Activated CD4-positive, alpha-beta T cell treated with anti-CD3 and anti-CD28 coated beads for 36 hours (primary cell): ENCODE measurements at places on chromosomes 1 and 21. TPM values are rescaled to one million over a fixed set of nuclear protein-coding genes. Genes with fewer than 3 reads are reported as not detected.

- H3K4me1 ChIP-seq: no peaks in the 10 kb centered on the region
- no peak for DNase-seq
- H3K4me3 ChIP-seq: no peak overlapping the region
Measured at GRCh38 chr1:81834921-81835698, 34.4 kb downstream of the ADGRL2 start.

LCE1B gene
- not detected for total RNA-seq

DNA sequence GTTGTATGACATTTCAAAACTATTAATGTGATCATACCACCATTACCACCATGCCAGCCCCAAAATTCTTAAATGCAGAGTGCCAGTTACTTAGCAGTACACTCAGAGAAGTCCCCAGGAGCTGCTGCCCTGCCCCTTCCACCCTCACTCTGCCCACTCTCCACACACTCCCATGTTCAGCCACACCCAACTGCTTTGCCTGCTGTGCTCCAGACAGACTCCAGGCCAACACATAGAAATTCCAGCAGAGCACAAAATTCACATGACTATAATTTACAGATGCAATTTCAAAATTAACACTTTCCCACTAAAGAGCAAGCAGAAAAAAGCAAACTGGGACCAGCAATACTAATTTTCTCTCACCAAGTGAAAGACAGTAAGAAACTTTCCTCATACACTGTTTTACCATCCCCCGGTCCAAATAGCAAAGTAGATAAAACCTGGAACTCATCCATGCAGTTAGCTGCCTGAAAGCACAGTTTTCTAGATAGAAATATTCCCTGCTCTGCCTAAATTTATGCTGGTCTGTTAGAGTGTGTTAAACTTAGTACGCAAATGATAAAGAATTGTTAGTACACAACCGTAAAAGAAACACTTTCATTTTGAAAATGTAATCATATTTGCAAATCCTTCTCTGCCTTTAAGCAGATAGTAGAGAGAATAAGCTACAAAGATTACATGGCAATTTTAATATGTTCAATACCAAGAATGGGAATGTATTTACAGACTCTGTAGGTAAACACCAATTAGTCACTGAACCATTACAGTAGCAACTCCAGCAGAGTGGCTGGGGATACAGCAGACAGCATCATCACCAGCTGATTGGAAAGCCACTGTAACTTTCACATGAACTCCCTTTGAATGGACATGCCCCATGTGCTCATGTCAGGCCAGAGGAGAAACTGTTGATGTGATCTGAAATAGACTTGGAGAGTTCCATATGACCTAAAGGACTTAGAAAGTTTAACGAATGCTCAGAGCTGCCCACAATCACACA, 176.5 kb downstream of the VAV3 start:
- no peaks in the 10 kb centered on the region for H3K36me3 ChIP-seq
- H3K4me1 ChIP-seq: peaks cover 57% of the 10 kb centered on the region
- no peak for DNase-seq
- H3K4me3 ChIP-seq: no peak overlapping the region
- no peaks in the 10 kb centered on the region for H3K27me3 ChIP-seq

DNA sequence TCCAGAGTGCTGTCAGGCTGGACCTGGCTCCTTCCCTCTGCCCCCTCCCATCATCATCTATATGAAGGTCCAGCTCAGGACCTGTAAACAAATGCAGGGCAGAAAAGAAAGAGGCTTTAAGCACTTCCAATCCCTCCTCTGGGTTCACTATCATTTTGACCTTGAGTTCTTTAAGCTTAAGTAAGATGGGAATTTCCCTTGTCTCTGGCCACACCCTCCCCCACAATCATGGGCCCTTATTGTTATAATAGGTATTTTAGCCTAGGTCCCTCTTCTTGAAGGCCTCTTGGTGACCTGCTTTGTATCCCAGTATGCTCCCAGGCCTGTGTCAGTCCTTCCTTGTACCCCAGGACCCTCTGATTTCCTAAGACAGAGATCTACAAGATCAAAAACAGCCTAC, 45.1 kb upstream of the EPS15 start:
- no peak overlapping the region for H3K4me3 ChIP-seq
- peak; percentile 28 for DNase-seq
- no peaks in the 10 kb centered on the region for H3K36me3 ChIP-seq

- H3K36me3 ChIP-seq: peaks cover 13% of the 10 kb centered on the region
- no peak for DNase-seq
- H3K27ac ChIP-seq: no peak overlapping the region
- H3K27me3 ChIP-seq: no peaks in the 10 kb centered on the region
- H3K4me1 ChIP-seq: peaks cover 9% of the 10 kb centered on the region
- H3K4me3 ChIP-seq: no peak overlapping the region
Measured at GRCh38 chr1:58502519-58502918, 44.0 kb downstream of the OMA1 start.

DNA sequence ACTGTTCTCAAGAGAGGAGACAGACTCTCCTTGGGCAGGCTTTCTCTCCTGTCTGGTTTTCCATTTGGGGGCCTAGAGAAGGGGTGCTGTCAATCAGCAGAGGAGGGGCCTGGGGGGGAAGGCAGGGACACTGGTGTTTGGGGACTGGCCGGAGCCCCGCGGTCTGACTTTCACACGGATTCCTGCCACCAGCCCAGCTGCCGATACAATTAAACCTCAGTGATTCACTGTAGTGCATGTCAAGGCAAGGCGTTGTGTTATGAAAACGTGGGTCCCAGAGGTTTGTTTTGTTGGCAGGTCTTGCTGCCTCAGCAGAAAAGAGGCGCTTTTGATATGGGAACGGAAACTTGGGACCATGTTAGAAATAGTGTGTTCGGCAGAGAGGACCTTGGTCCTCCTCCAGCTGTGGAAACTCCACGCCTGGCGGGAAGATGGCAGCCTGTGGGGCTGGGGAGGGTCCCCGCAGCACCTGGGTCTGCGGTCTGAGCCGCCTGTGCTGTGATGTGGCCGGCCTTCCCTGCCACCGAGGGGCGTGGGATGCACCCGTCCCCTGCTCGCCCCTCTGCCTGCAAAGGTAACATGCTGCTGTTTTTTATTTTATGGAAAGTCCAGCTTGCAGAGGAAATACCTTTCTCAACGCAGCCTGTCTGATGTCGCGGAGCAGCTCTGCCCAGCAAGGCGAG, 47.6 kb downstream of the SPSB1 start:
- no peaks in the 10 kb centered on the region for H3K27me3 ChIP-seq
- no peaks in the 10 kb centered on the region for H3K4me1 ChIP-seq
- no peak overlapping the region for H3K27ac ChIP-seq
- no peak overlapping the region for H3K4me3 ChIP-seq
- DNase-seq: no peak
- H3K36me3 ChIP-seq: no peaks in the 10 kb centered on the region

DNA sequence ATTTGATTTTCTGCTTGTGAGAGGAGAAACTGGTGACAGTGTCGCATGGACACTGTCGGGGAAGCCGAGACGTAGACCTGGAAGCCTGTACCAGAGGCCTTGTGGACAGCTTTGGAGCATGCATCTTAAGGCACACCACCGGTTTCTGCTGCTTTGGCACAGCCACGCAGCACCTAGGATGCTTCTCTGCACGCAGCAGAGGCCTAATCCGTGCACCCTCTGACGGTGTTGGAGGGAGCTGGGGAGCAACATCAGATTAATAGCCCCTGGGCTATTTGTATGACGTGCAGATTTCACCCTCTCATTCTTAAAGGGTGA, 30.3 kb downstream of the TEX35 start:
- H3K4me3 ChIP-seq: peak overlapping the region; percentile 84
- H3K36me3 ChIP-seq: no peaks in the 10 kb centered on the region

DNA sequence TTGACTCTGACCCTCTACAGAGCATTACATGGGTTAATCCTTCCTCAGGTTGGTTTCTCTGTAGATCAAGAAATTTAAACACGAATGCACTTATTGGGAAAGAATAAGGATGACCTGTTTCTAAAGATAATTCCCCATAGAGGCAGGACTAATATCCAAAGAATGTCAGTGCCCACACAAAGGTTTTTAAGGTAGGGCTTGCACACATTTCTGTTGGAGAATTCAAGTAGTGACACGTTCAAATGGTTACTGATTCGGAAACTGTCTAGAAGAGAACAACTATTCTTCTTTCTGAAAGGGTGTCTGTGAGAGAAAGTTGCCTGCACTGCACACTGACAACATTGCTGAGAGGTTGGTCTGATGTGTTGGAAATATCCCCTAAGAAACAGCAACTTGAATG, 167.3 kb downstream of the ZNF326 start:
- H3K27ac ChIP-seq: no peak overlapping the region
- H3K36me3 ChIP-seq: no peaks in the 10 kb centered on the region
- no peak overlapping the region for H3K4me3 ChIP-seq
- no peaks in the 10 kb centered on the region for H3K4me1 ChIP-seq

DNA sequence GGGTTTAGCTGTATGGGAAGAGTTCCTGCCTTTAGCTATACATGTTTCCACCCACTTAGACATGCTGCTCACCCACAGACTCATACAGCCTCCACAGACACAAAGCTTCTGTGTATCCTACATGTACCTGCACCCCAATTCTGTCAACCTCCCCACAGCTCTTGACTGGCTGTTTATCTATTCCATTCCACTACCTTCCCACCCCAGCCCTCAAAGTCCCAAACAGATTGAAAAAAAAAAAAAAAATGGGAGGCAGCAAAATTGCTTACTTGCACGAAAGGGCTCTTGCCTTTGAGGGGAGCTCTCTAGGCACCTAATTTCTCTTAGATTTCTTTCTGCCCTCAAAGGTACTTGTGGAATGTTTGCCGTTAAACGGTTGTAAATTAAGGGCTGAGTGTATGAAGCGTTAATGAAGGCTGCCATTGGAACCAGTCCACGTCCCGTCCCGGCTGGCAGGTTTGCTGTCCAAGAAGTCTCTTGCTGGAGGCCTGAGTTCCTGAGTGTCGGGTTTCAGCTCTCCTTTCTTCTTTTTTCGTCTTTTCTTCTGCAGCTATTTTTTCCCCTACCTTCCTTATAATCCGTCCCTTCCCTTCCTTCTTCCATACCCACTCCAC, 43.6 kb downstream of the PBX1 start:
- no peaks in the 10 kb centered on the region for H3K36me3 ChIP-seq
- no peak overlapping the region for H3K27ac ChIP-seq
- no peaks in the 10 kb centered on the region for H3K4me1 ChIP-seq
- no peak for DNase-seq

- DNase-seq: no peak
- no peak overlapping the region for H3K4me3 ChIP-seq
- no peak overlapping the region for H3K27ac ChIP-seq
- no peaks in the 10 kb centered on the region for H3K27me3 ChIP-seq
Measured at GRCh38 chr21:41365377-41366107, 3.7 kb downstream of the MX2 start.

ZMYND12 gene
- total RNA-seq: 0.64 TPM

DNA sequence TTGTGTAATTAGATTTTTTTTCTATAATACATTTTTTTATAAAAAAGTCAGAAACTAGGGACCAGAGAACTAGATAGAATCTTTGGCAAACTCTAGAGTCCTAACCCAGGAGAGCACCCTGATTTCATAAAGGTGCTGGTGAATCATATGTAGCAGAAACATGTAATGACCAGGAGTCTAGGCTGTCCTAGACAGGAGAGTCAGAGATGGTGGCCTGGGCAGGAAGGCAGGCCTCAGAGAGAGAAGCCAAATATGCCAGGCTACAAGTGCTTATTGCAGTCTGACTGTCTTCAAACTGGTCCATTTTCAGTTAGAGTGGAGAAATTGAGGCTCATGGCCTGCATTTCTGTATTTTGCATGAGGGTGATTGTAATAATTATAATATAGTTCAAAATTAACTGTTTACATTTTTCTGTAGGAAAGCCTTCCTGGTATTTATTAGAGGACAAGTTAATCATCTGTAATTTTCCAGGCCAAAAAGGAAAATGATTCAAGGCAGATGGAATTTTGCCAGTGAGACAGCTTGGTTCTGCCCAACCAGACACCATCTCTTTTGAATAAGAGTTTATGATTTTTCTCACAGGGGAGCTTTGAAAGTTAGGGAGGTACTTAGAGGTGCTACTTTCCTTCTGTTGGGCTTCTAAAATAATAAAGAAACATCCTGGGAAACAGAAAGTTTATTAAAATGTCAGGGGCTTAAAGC, 129.8 kb downstream of the S1PR1 start:
- DNase-seq: no peak
- no peak overlapping the region for H3K4me3 ChIP-seq
- H3K36me3 ChIP-seq: no peaks in the 10 kb centered on the region
- no peaks in the 10 kb centered on the region for H3K27me3 ChIP-seq

- H3K4me3 ChIP-seq: no peak overlapping the region
- peaks cover 23% of the 10 kb centered on the region for H3K4me1 ChIP-seq
- no peaks in the 10 kb centered on the region for H3K27me3 ChIP-seq
- H3K36me3 ChIP-seq: peaks cover 18% of the 10 kb centered on the region
- no peak overlapping the region for H3K27ac ChIP-seq
Measured at GRCh38 chr1:226987179-226987536, 47.1 kb downstream of the COQ8A start.

- no peaks in the 10 kb centered on the region for H3K4me1 ChIP-seq
- H3K4me3 ChIP-seq: no peak overlapping the region
- no peaks in the 10 kb centered on the region for H3K36me3 ChIP-seq
- H3K27ac ChIP-seq: no peak overlapping the region
Measured at GRCh38 chr1:110462964-110463363, 12.0 kb downstream of the PROK1 start.

DNA sequence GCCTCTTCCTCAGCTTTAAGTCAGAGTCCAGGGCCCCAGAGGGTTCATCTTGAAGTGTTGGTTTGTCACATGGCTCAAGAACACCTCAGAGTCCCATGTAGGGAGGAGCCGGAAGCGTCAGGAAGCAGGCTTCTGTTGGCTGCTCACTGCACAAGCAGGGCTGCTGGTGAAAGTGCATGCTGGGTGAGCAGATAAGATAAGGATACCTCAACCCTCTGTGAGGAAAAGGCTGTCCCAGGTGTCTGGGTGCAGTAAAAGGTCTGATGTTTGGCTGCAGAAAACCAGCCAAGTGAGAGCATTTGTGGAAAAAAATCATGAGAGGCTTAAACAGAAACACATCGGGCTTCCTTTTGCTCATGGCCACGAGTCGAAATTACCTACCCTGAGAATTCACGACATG, 6.2 kb upstream of the TEX35 start:
- H3K27ac ChIP-seq: no peak overlapping the region
- H3K4me3 ChIP-seq: no peak overlapping the region
- H3K36me3 ChIP-seq: no peaks in the 10 kb centered on the region

GRCh38 chr21:16102113-16102512, 372.3 kb downstream of the USP25 start:
- DNase-seq: no peak
- H3K4me3 ChIP-seq: no peak overlapping the region
- H3K4me1 ChIP-seq: no peaks in the 10 kb centered on the region
- no peaks in the 10 kb centered on the region for H3K36me3 ChIP-seq
- no peaks in the 10 kb centered on the region for H3K27me3 ChIP-seq

GRCh38 chr1:172184506-172185191, 235.8 kb upstream of the C1orf105 start:
- no peak overlapping the region for H3K27ac ChIP-seq
- peaks cover 38% of the 10 kb centered on the region for H3K4me1 ChIP-seq
- H3K36me3 ChIP-seq: no peaks in the 10 kb centered on the region
- H3K27me3 ChIP-seq: no peaks in the 10 kb centered on the region
- H3K4me3 ChIP-seq: no peak overlapping the region
- no peak for DNase-seq

DNA sequence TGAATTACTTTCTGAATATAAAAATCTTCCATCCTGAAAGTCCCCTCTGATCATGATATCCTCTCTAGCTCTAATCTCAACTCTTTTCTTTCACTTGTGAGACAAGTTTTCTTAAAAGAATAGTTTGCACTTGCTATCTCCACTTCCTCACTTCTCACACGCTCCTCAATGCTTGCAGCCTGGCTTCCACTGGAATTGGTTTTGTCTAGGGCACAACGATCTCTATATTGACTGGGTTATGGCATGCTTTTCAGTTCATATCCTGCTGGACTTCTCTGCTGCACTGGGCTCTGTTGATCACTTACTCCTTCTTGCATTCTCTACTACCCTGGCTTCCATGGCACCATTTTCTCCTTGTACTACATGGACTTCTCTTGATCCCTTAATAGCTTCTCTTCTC, 474 bp downstream of the FCRLA start:
- peaks cover 16% of the 10 kb centered on the region for H3K27me3 ChIP-seq
- H3K36me3 ChIP-seq: no peaks in the 10 kb centered on the region
- H3K4me1 ChIP-seq: no peaks in the 10 kb centered on the region
- H3K27ac ChIP-seq: no peak overlapping the region
- no peak overlapping the region for H3K4me3 ChIP-seq

IGSF9 gene
- 0.07 TPM for total RNA-seq
